Lower leg skin (tissue), 4 donors: ENCODE measurements at places on chromosomes 6 and 20. TPM values are rescaled to one million over a fixed set of nuclear protein-coding genes. Genes with fewer than 3 reads are reported as not detected.
A peak's percentile ranks its signal among the peaks of the same experiment; 100 is the strongest.

Gene SFT2D1
- 34.5 TPM for total RNA-seq

Gene RSPH9
- 0.42 TPM for total RNA-seq

Gene PLG
- not detected for total RNA-seq

Gene SLC22A1
- 0.80 TPM for total RNA-seq

Gene SLC4A11
- total RNA-seq = 10.8 TPM

Gene MYT1
- 0.26 TPM for total RNA-seq

DNA sequence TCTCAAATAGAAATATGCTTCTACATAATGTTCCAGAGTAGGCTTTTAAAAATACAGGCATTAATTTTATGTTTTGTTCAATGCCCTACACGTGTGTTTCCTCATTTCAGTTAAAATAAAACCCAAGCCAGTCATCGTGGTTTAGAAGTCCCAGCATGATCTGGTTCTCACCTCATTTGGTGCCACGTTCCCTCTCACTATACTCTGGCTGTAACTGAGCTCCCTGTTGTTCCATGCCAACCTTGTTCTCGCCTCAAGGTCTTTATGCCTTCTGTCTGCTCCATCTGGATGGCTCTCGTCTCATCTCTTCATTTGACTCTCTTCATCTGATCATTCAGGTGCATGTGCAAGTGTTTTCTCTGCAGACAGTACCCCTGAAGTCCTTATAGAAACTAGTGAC lies 32.6 kb downstream of the HDGFL1 start:
- DNase-seq = no peak

- no peak for DNase-seq
Observed at GRCh38 chr20:15867899-15868298, 705.3 kb downstream of the KIF16B start.

DNA sequence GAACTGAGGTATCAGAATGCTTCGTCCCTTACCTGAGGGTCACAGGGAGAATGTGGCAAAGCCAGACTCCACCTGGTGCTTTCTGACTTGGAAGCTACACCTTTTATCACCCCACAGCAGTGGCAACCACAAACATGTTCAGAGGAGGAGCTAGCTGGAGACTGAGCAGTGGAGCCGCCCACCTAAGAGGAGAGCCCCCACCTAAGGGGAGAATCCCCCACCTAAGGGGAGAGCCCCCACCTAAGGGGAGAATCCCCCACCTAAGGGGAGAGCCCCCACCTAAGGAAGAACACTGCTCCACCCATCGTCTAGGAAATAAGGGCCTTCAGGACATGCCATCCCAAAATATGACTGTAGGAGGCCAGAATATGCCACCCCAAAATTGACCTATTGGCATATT lies 4.0 kb downstream of the SLC52A3 start:
- DNase-seq = no peak

DNA sequence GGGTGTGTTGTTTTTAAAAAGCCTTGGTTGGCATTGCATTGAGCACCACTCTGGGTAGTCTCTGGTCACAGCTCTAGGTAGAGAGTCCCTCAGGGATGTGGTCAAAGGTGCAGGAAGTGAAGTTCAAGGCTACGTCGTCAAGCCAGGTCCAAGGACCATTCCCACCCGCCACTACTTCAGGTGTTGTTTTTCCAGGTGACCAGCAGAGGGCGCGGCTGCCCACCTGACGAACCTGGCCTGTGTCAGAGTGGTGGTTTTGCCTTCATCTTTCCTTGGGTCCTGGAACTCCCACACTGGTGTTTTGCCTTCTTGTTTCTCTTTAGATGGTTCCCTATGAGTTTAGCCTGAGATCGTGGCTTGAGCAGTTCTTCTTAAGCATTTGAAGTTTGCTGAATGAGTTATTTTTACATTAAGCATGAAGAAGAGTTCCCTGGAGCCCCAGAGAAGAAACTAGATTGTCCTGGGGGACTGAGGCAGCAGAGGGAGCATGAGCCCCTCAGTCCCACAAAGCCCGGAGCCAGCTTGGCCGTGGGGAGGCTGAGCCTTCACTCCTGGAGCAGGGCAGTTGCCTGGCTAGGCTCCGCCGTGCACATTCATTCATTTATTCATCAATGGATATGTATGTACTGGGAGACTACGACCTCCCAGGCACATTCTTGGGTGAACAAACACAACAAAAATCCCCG lies 5.6 kb upstream of the PHACTR3 start:
- no peak for DNase-seq

DNA sequence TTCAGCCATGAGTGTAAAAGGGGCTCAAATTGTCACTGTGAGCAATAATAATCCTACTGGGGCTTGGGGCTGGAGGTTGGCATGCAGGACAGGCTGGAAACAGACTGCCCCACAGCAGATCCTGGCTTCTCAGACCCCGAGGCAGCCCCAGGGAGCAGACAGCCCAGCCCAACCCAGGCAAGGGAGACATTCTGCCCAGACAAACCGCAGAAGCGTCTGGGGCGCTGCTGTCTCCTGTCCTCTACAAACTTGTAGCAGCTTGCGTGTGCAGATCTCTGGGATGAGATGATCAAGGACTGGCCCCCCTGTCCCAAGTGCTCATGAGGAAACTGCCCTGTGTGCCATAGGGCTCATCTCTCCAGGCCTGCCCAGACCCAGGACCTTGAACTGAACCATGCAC lies 84.6 kb downstream of the MAFB start:
- DNase-seq = no peak

- DNase-seq = peak; percentile 50
Observed at GRCh38 chr20:43840382-43841070, 74.1 kb upstream of the TOX2 start.

DNA sequence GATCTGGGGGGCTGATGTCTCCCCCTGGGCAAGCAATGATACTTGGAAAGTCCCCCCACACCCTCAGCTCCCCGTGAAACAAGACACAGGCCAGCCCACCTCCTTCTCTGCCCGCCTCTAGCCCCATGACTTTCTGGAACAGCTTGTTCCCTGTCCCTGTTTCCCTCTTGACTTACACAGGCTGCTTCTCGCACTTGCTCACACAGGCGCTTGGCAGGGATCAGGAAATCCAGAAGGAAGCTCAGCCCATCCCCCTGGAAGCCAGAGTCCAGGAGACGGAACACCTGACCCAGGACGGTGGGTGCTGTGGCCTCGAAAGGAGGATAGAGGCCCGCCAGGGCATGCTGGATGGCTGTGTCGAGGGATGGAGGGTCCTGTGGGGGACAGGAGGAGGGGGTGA lies 14.8 kb downstream of the KIAA1755 start:
- no peak for DNase-seq
